ENCODE measurements at places on chromosomes 6 and 20.
A peak's percentile ranks its signal among the peaks of the same experiment; 100 is the strongest.

- no peak for DNase-seq
Observed at GRCh38 chr6:90088009-90088408, 193.7 kb downstream of the GJA10 start.

DNA sequence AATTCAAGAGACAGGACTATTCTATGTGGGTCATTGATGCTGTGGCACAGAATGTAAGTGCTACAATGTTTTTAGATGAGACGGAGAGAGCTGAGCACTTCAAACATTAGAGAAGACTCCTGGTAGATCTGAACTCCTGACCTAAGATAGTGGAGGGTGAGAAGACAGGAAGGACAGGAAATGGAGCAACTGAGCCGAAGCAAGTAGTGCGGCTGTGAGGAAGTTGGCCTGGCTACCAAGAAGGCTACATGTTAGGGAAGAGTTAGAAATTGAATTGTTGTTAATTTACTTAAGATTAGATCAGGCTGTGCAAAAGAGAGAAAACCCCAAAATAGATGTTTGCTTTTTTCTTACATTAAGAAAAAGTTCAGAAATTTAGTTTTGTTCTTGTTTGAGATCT lies 14.4 kb upstream of the MLIP start:
- no peak for DNase-seq

DNA sequence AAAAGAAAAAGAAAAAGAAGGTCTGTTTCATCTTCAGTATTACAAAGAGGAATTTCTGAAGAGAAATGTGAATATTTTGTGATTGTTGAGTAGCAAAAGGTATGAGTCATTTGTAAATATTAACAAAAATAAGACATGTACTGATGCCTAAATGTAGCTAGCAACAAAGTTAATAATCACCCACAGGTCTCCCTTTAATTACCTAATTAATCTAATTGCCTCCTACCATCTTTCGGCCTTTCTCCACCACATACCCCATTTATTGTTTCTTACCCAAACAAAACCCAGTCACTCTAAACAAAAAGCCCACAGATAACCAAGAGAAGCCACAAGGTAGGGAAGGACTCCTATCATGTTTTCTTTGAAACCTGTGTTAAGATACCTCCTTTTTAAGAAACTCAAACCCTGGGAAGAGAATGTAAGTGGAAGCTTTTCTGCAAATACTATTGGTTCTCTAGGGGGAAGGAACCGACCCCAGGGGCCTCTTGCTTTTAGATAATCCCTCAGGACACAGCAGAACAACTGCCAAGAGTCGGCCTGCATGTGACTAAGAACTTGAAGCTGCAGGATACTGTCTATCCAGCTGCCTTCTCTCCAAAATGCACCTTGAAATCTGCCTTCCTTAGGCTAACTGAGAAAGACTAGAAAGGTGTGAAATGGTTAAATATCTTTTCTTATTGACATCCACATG lies 16.1 kb upstream of the STK38 start:
- DNase-seq, result no peak

DNA sequence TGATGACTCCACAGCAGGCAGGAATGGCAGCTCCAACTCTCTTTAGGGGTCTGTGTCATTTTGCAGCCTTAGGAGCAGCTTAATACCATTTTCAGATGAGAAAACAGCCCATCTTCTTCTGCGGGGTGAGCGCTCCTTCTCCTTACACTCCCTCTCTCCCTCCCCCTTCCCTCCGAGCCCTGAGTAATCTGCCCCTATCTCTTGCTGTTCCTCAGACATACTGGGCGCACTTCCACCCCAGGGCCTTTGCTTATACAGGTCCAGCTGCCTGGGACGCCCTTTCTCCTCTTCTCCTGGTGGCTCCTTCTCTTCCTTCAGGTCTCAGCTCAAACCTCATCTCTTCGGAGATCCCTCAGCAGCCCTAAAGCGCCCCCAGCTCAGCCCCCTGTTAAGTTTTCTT lies 54.8 kb downstream of the SNAI1 start:
- DNase-seq, result no peak

- peak; percentile 55 for DNase-seq
Observed at GRCh38 chr6:34391786-34392496, 528 bp downstream of the NUDT3 start.

- no peak for DNase-seq
Observed at GRCh38 chr20:51884561-51884960, 82.2 kb upstream of the SALL4 start.

DNA sequence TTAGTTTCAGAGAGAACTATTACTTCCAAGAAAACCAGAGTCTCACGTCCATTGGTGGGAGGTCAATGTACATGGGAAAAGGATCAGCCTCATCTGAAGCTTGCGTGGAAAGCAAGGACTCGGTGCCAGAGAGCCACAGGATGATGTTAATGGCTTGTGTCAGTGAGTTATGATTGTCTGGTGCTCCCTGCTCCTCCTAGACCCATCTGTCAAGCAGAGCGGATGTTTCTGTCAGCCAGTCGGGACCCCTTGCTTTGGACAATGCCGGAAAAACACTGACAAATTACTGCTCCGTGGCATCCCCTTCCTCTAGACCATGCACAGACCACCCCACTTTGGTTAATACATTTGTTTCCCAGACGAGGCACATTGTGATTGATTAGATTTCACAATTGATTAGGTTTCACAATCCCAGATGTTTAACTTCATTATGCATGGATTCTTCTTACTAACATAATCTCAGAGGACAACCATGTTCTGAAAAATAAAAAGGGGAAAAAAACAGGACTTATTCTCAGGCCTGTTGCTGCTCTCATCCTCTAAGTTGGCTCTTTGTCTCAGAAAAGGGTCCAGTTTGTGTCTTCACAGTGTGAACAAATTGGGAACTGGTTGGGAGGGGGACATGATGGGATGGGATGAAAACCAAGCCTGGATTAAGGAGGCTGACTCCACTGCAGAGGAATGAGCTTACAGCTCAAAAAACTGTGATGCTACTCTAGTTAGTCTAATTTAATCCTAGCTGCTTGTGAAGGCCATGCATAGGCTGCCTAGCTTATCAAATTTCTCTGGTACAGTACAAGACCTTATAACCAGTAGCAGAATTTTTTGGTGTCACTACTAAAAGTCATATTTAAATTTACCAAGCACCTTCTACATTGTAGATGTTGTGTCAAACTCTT lies 51.9 kb downstream of the UNC5CL start:
- no peak for DNase-seq

GRCh38 chr20:38180781-38181180 lies 15.7 kb upstream of the TGM2 start:
- DNase-seq, result no peak

- no peak for DNase-seq
Observed at GRCh38 chr20:41095110-41095969, 42.0 kb upstream of the PLCG1 start.

GRCh38 chr6:1499777-1500176 lies 109.9 kb upstream of the FOXC1 start:
- no peak for DNase-seq

- no peak for DNase-seq
Observed at GRCh38 chr20:55186228-55186627, 710.8 kb downstream of the DOK5 start.

- no peak for DNase-seq
Observed at GRCh38 chr6:24847402-24847801, 48.7 kb upstream of the ARMH2 start.

DNA sequence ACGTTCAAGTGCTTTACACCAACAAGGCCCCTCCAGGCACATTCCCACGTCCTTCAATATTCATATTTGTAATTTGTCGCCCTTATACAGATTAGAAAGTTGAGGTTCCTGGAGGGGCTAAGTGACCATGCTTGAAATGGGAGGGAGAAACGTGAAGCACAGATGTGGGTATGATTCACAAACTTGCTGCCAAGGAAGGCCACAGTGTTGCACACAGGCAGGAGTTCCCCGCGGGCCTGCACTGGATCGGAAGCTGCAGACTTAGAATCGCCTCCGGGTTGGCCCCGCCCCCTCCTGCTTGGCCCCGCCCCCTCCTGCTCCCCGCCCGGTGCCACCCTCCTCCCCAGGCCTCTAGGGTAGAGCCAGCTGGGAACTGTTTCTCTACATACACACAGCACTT lies 58.2 kb upstream of the QKI start:
- DNase-seq, result no peak

DNA sequence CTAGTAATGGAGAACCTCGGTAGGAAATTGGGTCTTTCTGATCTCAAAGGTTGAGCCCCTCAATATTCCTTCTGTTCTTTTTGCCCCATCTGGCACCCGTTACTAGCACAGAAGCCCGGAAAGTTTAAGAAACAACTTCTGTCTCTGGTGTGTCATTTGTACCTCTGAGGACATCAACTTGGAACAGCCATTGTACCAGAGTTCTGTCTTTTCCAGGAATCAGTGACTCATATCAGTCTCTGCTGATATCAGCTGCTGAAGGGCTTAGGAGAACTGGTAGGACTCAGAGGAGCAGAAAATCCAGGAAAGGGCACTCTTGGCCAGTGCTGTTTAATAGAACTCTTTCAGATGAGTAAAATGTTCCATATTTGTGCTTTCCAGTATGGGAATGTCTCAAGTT lies 78.3 kb upstream of the CHD6 start:
- no peak for DNase-seq

DNA sequence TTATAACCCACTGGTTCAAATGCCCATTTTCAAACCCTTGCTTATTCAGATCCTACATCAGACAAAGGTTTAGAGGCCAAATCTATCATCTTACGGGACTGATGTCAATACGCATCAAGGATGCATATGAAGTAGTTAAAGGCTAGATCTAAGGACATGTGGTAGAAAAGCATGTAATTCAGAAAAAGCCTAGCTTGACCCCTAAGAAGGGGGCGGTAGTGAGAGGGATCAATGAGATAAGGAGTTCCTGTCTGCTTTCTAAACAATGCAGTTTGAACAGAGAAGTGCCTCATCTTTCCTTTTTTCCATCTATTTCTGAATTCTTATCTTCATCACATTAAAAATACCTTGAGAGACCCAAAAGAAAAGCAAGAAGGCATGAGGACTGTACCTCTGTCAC lies 237.7 kb downstream of the ARHGAP18 start:
- DNase-seq, result no peak

GRCh38 chr20:25399037-25399430 lies 8.4 kb upstream of the ABHD12 start:
- DNase-seq, result no peak

DNA sequence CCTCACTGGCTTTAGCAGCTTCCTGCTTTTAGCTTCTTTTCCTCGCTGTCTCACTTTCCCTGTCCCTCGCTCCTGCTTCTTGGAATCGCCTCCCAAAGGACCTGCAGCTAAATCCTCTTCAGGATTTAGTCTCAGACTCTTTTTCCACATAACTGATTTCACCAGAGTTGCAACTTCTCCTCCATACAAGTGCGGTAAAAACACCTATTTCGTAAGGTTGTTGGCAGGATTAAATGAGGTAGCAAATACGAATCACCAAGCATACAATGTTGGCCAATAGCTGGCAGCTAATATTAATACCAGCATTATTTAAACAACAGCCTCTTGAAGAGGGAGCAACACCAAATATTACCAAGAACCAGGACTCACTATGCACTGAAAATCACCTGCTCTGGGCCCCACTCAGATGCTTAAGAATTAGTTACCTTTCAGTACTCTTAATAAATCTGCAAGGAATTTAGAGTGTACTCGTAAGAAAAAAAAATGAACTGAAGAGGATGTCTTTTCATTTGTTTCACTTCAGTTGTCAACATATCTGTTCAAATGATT lies 123.0 kb downstream of the DTNBP1 start:
- DNase-seq, result no peak

- no peak for DNase-seq
Observed at GRCh38 chr6:68978411-68978810, 343.3 kb downstream of the ADGRB3 start.

DNA sequence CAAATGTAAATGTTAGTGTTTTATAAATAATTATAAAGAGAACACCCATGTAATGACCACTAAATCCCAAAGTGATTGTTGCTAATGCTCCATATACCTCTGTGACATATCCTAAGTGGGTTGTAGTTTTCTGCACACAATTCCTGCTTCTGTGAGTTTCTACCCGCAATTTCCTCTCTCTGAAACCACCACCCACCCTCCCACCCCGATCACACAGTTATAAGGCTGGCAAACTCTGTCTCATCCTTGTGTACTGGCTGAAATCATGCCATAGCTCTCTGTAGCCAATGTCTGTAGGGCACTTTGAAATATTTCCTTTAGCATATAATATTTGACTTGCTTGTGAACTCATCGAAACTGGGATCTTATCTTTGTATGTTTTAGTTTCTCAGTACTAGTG lies 236.6 kb downstream of the PLCB1 start:
- no peak for DNase-seq

DNA sequence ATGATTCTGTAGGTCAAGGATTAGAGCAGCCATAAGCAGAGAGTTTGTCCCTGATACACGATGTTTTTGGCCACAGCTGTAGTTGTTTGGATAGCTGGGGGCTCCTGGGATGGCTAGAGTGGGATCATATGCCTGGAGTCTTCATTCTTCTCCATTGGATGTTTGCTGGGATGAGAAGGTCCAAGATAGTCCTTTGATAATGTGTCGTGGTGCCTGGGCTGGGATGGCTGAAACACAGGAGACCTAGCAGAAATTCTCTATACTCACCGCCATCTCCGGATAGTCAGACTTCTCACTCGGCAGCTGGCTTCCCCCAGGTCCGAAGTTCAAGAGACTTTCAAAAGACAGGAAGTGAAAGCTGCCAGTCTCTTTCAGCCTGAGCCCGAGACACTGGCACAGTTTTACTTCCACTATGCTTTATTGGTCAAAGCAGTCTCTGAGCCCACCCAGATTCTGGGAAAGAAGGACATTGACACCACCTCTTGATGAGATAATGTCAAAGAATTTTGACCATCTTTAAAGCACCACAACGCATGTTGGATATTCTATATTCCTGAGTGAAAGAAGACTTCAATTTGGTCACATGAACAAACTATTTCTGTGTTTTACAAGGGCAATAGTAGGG lies 16.0 kb downstream of the MARCKS start:
- DNase-seq, result no peak

DNA sequence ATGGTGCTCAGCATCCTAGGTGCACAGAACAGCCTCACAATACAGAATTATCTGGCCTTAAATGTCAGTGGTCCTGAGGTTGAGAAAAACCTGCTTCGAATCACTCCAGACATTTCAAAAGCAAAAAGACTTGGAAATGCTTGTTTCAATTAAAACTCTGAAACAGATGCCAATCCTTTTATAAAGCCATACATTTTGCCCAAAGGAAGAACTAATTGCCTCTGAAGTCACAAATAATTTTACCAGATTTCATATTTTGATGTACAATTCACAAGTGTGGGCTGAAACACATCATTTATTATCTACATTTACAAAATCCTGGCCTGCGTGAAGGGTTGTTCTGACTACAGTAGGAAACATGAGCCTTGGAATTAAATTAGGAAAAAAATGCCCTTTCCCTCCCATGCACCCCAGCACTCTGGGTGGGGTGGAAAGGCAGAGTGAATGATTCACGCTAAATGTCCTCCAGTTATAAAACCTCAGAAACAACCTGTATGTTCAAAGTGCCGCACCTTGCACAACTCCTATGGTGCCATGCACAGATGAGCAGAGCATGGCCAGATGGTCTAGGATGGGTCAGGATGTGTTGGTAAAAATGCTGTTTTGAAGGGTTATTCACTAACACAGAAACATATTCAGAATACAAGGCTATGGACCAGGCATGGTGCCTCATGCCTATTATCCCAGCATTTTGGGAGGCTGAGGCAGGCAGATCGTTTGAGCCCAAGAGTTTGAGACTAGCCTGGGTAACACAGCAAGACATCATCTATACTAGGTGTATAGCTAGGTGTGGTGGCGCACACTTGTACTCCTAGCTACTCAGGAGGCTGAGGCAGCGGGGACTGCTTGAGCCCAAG lies 87.0 kb downstream of the ZMYND8 start:
- DNase-seq, result no peak

- no peak for DNase-seq
Observed at GRCh38 chr6:13924949-13925881, at the start of gene RNF182. Gene RNF182 (plus strand): TSS chr6:13924952. CDS start chr6:13977120, 52,168 bp downstream.
